ENCODE measurements at places on chromosomes 5 and 9. TPM values are rescaled to one million over a fixed set of nuclear protein-coding genes. Genes with fewer than 3 reads are reported as not detected.

Gene SPAG8
- total RNA-seq: 1.5 TPM

Gene IFNB1
- not detected for total RNA-seq

DNA sequence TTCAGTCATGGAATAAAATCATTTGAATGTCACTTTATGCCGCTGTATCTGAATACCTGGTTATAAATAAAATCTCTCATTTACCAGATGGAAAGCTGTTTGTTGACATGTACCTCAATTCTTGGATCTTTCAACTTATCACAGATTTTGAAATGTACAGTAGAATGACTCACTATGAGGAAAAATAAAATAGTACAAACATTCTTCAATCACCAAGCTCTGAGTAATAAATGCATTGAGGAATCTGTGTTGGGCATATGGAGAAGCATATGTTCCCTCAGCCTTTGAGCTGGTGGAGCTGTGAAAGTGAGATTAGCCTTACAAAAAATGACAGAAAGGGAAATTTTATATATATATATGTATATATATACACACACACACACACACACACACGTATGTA is 175.4 kb downstream of the KIAA0825 start:
- DNase-seq: no peak

GRCh38 chr9:84671586-84672521 is 2.3 kb downstream of the NTRK2 start:
- DNase-seq: no peak

- DNase-seq: no peak
Measured at GRCh38 chr5:126014676-126015075, 408.5 kb upstream of the GRAMD2B start.

DNA sequence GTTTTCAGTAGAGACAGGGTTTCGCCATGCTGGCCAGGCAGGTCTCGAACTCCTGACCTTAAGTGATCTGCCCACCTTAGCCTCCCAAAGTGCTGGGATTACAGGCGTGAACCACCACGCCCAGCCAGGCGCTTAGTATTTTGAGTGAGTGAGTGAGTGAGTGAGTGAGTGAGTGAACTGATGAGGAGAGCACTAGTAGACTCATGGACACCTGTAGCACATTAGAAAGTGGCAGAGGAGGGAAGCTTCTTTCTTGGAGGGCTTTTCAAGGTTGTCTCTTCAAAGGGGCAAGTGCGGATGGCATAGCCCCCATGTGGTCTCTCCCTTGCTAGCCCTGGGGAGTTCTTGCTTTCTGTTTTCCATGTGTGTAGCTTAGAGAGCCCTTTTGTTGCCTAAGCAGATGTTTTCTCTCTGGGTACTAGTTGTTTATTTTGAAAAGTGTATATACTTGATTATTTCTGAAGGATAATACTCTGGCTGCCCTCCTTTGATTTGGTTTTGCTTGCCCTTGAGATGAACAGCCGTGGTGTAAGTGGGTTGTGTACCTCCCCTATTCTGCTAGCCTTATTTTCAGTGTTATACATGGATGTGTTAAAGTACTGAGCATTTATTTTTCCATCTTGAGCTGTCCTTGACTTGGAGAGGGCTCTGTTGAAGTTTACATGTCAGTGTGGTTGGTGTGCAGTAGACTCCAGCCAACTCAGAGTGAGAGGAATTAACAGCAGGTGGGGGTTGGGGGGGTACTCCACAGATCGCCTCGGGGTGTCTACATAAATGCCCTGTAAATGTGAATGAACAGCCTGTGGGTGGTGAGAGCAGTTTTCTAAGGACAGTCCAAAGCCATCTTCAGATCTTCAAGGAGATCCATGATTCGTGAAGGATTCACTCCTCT is 35.5 kb downstream of the PRRC2B start:
- DNase-seq: no peak

DNA sequence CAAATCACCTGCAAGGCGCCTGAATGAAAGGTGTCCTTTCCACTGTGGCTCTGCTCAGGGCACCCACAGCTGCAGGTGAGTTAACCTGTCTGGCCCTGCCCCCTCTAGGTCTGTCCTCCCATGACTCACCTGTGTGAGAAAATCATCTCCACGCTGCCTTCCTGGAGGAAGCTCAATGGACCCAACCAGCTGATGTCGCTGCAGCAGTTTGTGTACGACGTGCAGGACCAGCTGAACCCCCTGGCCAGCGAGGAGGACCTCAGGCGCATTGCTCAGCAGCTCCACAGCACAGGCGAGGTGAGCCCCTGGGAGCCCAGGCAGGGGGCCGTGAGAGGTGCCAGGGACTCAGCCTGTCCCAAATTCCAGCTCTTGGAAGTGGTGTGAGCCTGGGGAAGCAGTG is 23.0 kb upstream of the CTSL start:
- no peak for DNase-seq

- no peak for DNase-seq
Measured at GRCh38 chr5:72464071-72464470, 43.1 kb downstream of the ZNF366 start.

All from activated T-helper 2 cell treated with anti-CD3 and anti-CD28 coated beads, Interferon-gamma antibody, Interleukin-2, Interleukin-4, amounts not matched to agents 10 μg/mL and 5 μg/mL and 100 μg/mL, durations not matched to agents 14 hours and 24 hours and 36 hours (primary cell).